ENCODE measurements at places on chromosomes 11 and 22.

GRCh38 chr11:77710358-77710757 lies 72.8 kb upstream of the CLNS1A start:
- no peak for DNase-seq

DNA sequence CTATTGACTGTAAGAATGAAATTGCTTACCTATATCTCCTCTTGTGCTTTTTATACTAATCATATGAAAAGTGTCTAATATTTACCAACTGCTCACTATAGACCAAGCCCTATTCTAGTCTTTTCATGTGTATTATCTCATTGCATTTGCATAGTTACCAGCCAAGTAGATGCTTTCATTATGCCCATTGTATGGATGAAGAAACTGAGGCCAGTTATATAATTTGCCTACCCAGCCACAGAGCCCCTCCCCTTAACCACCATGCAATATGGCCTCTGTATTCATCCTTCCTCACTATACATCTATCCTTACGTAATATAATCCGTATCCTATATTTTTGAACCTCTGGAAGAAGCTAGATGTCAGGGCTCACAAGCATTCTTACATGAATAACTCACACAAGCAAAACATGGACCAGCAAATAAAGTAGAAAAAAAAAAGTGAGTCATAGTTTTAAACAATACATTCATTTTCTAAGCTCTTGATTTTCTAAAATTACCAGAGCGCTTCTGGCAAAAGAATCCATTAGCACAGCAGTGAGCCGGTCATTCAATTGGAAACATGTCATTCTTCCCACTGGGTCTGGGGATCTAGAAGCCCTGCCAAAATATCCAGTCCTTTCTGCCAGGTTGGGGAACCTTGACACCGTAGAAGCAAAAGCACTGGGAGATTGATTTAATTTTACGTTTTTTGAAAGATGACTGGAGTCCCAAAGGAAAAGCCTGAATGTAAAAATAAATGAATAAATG lies 80.0 kb downstream of the C11orf91 start:
- no peak for DNase-seq

- DNase-seq: no peak
Measured at GRCh38 chr22:24845041-24845898, 39.3 kb downstream of the SGSM1 start.

DNA sequence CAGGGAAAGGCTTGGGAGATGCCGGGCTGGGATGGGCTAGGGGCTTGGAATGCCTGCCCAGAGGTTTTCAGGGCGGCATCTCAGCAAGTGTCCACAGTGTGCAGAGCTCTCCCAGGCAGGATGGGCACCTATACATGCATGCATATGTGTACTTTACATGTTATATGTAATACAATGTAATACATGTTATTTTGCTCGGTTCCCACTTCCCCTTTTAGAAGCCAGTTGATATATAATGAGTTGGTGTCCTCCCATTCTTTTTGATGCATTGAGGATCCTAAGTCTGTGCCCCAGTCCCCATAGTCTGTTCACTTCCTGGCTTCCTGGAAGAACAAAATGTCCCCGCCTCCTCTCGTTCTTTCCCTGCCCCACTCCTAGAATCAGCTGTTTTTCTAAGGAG lies 20.1 kb upstream of the EIF3D start:
- no peak for DNase-seq

DNA sequence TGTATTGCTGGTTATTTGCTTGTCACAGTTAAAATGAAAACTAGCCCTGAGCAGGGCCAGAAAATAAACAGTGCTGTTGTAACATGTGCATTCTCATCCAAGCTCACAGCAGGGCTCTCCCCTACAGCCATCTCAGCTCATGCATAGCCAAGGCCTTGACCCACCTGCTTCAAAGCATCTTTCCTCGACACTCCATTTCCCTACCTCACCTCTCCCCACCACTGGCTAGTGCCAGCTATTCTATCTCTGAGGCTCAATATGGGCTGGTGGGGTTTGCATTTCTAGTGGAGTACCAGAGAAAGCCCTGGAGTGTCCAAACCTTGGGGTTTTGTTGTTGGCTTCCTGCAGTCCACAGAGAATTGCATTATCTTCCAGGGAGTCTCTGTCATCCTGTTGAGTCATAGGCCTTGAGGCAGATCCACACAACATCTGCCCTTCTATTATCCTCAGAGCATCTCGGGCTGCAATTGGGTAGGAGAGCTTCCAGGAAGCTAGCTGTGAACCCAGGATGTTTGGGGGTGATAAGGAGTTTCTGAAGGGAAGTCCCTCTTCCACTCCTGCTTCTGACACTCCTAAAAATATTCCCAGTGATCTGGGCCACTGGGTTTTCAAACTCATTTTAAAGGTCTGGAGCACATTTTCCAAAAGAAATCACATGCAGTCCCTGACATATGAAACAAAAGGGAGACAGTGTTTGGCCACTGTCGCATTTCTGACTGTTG lies 36.1 kb upstream of the AMOTL1 start:
- DNase-seq: no peak

- DNase-seq: no peak
Measured at GRCh38 chr11:95977534-95978174, 53.7 kb upstream of the MTMR2 start.

- no peak for DNase-seq
Measured at GRCh38 chr11:110031171-110031570, 62.0 kb upstream of the ZC3H12C start.

DNA sequence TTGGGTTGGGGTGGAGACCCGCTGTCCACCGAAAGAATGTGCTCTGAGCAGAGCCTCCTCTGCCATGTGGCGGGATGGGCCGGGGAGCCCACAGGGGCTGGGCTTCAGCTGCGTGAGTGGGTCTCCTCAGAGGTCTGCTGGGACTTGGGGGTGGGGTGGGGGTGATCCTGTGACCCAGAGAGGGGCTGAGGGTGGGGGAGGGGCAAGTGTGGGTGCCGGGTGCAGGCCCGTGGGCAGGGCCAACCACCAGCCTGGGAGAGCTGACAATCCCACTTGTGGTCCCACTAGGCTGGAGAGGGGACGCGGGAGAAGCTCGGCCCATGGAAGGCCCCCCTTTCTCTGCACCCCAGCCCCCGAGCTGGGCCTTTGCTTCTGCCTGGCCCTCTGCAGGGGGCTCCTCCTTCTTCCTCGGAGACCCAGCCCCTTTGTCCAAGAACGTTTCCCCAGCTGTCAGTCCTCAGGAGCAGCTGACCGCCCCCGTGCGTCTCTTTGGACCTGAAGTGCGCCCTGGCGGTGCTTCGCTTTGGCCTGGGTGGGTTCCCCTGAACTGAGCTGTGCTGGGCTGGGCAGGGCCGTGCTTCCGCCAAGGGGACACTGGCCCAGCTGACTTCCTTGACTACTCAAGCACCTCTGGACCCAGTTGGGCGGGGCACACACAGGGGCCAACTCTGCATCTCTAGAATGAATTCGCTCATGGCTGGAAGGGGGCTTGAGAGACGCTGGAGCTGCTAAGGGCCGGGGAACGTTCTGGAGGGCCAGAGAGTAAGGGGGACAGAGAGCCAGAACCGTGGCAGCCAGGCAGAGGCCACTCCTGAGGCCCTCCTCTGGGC lies 30.2 kb downstream of the OSBPL5 start:
- DNase-seq: no peak

GRCh38 chr22:26701323-26701722 lies 43.9 kb downstream of the MIAT start:
- DNase-seq: no peak

- DNase-seq: no peak
Measured at GRCh38 chr22:39923696-39924095, 22.8 kb downstream of the GRAP2 start.
